ENCODE measurements at places on chromosomes 3 and 15.

GRCh38 chr15:28961391-28961790, 75.6 kb downstream of the APBA2 start:
- no peak for DNase-seq

GRCh38 chr15:93017526-93017925, 71.5 kb downstream of the RGMA start:
- DNase-seq = no peak

DNA sequence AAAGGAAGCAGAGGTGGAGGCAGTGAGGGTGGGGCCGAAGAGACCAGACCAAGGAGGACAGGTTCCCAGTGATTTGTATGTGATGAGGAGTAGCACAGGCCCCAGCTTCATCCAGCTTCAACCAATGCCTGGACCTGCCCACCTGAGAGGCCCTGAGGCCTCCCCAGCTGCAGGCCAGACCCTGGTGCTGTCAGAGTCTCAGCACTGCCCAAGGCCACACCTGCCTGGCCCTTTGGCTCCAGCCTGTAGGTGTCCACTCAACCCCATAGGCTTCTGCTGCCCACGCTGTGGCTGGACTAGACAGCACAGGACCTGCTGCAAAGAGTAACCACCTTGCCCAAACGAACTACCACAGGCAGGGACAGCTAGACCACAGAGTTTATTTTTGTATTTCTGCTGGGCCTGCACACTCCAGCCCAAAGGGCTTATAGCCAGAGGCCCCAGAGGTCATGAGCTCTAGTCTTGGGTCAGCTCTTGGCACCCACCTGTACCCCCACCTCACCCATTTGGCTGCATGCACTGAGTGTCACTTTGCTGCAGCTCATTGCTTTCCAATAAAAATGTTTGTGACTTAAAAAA, 81.9 kb upstream of the CDV3 start:
- no peak for DNase-seq

- DNase-seq = no peak
Observed at GRCh38 chr15:93414576-93415231, 325.7 kb upstream of the RGMA start.

DNA sequence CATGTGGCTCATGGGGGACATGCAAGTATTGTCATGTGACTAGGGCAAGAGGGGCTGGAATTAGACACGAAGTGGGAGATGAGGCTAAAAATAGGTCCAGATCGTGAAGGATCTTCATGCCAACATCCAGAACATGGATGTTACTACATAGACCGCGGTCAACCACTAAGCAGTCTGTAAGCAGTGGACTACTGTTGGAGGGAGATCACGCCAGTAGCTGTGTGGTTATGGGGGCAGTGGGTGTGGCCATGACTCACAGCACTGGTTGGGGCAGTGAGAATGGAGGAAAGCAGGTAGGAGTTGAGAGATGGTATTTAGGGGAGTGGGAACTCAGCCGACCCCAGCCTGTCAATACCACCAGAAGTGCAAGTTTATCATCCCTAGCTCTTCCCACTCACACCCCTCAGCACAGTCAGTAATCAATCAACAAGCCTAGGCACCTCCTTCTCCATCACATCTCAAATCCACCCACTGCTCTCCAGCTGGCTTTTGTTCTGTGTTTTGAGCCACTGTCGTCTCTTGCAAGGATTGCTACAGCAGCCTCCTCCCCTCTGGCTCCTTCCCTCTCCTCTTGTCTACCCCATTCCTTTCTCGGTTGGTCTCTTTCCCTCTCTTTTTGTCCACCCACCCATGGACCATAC, 107.2 kb upstream of the ABHD17C start:
- DNase-seq = no peak

GRCh38 chr15:65812467-65812866, 20.4 kb upstream of the DENND4A start:
- DNase-seq = no peak

DNA sequence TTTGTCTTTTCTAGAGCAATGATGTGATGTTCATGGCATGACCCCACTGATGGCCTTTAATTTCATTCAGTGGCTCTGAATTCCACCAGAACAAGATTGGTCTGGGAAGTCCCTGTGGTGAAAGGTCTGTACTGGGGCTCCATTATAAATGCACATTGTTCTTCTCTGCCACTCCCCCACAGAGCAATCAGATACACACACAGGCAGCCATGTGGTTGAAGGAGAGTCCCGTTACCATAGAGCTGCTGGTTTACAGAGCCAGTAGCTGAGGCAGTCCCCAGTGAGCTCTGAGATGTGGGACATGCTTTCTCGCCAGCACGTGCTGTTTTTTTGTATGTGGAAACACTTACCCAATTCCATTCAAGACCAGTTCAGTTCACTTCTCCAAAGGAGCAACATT, 172.7 kb upstream of the TRIM42 start:
- DNase-seq = no peak

DNA sequence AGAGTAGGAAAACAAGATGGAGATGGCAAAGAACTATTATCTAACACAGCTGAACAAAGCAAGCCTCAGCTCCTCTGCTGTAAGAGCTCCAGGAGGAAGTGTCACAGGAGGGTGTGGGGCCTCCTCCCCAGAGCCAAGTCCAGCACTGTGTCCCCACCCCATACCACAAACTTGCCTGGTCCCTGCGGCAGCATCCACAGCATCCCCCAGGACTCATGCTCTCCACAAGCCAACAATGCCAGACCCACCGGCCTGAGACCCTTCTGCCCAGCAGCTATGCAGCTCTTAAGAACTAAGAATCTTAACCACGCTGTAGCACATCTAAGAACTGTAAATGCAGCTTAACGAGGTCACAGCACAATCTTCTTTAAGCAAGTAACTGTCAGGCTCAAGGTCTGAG, 9.1 kb downstream of the RBM15B start:
- DNase-seq = no peak

GRCh38 chr3:177237206-177237605, 39.9 kb upstream of the TBL1XR1 start:
- no peak for DNase-seq

DNA sequence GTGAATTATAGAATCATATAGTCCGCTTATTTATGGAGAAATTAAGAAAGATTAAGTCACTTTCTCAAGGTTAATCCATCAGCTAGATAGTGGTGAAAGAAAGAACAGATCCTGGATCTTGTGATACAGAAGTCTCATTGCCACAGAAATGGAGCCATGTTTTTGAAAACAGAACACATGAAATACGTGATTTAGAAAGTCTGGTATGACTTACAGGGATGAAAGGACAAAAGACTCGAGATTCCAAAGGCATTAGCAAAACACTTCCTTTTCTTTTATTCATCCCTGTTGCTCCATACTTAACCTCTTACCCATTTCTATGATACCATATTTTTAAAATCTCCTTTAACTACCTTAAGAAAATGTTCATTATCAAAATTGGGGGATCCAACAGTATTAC, 40.0 kb upstream of the TEX9 start:
- peak; percentile 57 for DNase-seq

DNA sequence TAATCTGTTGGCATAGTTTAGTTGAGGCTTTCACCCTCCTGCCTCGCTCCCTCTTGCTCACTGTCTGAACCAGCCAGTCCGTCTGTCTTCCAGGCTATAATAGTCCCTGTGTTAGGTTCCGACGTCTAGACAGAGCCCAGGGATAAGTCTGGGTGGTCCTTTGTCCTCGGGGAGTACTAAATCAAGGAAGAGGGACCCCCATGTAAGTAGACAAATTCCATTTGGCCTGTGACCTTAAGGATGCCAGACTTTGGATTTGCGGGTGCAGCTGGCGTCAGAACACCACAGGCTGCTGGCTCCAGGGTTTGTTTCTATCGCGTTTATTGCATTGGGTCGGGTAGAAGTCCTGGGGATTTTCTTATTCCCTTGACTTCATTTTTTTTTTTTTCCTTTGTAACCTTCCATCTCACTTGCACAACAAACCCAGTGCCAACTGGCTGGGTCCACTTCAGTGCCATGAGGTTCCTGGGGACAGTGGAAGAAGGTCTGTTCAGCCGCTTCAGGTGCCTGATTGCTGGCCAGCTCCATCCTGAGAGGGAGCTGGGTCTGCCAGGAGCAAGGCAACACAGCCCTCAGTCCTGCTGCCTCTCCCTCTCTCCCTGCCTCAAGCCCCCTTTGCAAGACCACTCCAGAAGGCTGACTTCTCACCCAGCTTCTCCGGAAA, 95.4 kb upstream of the KLHL25 start:
- no peak for DNase-seq

- DNase-seq = no peak
Observed at GRCh38 chr15:88301311-88301710, 44.8 kb upstream of the NTRK3 start.

GRCh38 chr3:185065059-185065458, 87.8 kb downstream of the C3orf70 start:
- no peak for DNase-seq

DNA sequence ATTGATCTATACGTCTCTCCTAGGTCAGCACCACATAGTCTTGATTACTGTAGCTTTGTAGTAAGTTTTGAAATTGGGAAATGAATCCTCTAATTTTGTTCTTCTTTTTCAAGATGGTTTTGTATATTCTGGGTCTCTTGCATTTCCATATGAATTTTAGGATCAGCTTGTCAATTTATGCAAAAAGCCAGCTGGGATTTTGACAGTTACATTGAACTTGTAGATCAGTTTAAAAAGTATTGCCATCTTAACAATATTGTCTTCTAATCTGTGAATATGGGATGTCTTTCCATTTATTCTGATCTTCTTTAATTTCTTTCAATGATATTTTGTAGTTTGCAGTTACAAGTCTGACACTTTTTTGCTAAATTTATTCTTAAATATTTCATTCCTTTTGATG, 5.6 kb upstream of the PRR23E start:
- DNase-seq = no peak

DNA sequence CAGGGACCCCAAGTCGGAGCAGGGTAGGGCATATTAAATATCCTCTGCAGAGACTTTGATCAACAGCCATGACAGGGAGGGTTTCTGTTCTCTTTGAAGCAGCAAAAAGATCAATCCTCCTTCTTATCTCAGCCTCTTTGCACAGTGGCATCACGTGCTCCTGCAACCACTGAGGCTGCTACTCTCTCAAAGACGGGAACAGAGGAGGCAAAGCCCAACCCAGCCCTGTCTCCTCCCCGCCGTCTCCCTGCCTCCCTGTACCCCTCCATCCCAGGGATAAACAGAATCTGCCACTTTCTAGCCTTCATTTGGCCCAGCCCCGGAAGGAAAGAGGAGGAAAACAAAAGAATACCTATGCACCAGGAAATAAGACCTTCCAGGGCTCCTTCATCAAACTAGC, 7.5 kb upstream of the TBC1D21 start:
- no peak for DNase-seq

- no peak for DNase-seq
Observed at GRCh38 chr15:81780966-81781365, 264.9 kb downstream of the MEX3B start.

GRCh38 chr3:13788522-13789424, 91.1 kb downstream of the WNT7A start:
- no peak for DNase-seq

GRCh38 chr3:61250784-61251173, 473 bp downstream of the FHIT start:
- no peak for DNase-seq

- DNase-seq = no peak
Observed at GRCh38 chr3:189516039-189516438, 115.2 kb upstream of the TP63 start.

DNA sequence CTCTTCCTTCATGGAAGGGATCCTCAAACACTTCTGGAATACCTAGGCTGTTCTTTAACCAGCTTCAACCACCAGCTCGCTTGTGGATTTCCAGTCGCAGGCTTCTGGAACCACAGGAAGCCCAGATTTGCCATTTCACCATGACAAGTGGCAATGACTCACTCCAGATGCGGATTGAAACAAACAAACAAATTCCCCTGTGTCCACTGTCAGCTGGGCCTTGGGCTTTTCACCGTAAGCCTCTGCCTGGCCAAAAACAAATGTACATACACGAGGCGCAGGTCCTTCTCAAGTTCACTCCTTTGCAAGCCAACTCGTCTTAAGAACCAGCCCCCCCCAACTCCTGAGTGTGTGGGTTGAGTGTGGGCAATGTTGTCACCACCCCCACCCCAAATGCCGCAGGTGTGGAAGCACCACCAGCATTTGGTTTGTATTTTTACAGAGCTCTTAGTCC, 8.8 kb downstream of the BCL6 start:
- DNase-seq = no peak

DNA sequence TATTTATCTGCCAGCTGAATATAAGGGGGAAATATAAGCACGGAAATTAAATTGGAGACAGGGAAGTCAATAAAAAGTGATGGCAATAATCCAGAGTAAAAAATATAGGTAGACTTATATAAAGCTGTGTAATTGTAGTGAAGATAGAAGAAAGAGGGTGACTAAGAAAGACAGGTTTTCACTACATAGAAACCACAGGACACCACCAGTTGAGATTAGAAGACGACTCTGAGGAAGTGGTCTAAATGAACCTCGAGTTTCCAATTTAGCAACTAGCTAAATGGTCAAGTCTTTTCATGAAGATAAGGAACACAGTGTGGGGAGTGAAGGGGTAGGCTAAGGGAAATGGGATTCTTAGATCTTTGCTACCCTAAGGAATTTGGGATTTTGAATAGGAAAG, 188.8 kb upstream of the ARL6 start:
- DNase-seq = no peak

GRCh38 chr3:81622395-81622794, 139.1 kb downstream of the GBE1 start:
- DNase-seq = peak; percentile 8

DNA sequence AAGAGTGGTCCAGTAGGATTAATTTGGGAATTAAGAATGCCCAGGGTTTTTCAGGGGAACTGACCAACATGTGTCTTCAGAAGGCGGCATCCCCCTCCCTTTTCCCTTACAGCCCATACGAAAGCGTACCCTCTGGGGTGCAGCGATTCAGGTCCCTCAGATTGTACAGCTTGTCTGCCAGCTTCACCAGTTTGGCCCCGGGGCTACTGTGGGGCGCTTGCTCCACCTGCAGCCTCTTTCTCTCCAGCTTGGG, 848 bp downstream of the HDDC3 start:
- DNase-seq = no peak

- no peak for DNase-seq
Observed at GRCh38 chr3:80233576-80233975, 465.8 kb upstream of the ROBO1 start.

DNA sequence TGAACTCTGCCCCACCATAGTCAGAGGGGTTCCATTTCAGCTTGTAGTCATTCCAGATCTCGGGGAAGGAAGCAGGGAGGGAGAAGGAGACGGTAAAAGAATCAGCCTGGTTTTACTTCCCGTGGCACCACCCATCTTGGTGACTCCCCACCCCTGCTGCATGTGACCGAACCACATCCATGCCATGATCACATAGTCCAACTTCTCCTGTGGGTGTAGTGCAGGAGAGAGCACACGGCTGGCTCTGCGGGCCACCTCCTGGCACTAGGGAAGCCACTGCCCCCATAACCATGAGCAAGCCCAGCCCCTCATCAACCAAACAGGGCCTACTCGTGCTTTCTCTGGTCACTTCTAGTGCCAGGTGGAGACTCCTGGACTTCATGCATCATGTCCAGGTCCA, 3.7 kb downstream of the CHRNA3 start:
- no peak for DNase-seq

DNA sequence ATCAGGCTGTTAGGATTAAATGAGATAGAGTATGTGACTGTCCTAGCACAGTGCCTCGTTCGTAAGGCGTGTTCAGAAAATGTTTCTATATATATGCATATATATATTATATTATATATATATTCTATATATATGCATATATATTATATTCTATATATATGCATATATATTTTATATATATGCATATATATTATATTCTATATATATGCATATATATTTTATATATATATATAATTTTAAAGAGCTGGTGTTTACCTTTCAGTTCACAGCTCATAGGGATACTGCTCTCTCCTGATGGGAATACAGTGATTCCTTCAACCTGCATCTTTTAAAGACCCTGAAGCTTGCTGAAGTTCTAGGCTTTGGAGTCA, 702 bp downstream of the NDUFB4 start:
- DNase-seq = no peak

- DNase-seq = no peak
Observed at GRCh38 chr3:66534304-66534845, 33.6 kb upstream of the LRIG1 start.

Measured in GM04503 (cell line).